ENCODE measurements at places on chromosomes 5 and 9. TPM values are rescaled to one million over a fixed set of nuclear protein-coding genes. Genes with fewer than 3 reads are reported as not detected.

HTR4 gene
- not detected for total RNA-seq

TEX48 gene
- not detected for total RNA-seq

FAM81B gene
- not detected for total RNA-seq

PRSS3 gene
- 95.6 TPM for total RNA-seq

ARAP3 gene
- 4.0 TPM for total RNA-seq

SLC6A3 gene
- not detected for total RNA-seq

MZB1 gene
- total RNA-seq: 0.13 TPM

QRFP gene
- total RNA-seq: not detected

ELAVL2 gene
- 0.26 TPM for total RNA-seq

MLANA gene
- not detected for total RNA-seq

SMU1 gene
- 37.9 TPM for total RNA-seq

RGP1 gene
- 11.8 TPM for total RNA-seq

PCDHA1 gene
- total RNA-seq: under 0.01 TPM

ARHGEF28 gene
- 44.7 TPM for total RNA-seq

PCDHGA4 gene
- 0.53 TPM for total RNA-seq

SEPTIN8 gene
- 22.6 TPM for total RNA-seq

BARHL1 gene
- not detected for total RNA-seq

CD274 gene
- 5.8 TPM for total RNA-seq

DMGDH gene
- total RNA-seq: 11.6 TPM

JMY gene
- total RNA-seq: 16.9 TPM

PTGES gene
- total RNA-seq: 0.90 TPM

NUTM2G gene
- not detected for total RNA-seq

TMOD1 gene
- not detected for total RNA-seq

EPB41L4B gene
- 30.3 TPM for total RNA-seq

NXNL2 gene
- 0.26 TPM for total RNA-seq

PDE6A gene
- not detected for total RNA-seq

ZNF483 gene
- total RNA-seq: 0.26 TPM

CDC26 gene
- 24.7 TPM for total RNA-seq

ZNF658 gene
- total RNA-seq: 5.9 TPM

All from bronchial epithelial cell (primary cell).